ENCODE measurements at places on chromosomes 12 and 14.
A peak's percentile ranks its signal among the peaks of the same experiment; 100 is the strongest.

GRCh38 chr12:16562435-16562834 lies 43.5 kb downstream of the LMO3 start:
- no peaks in the 10 kb centered on the region for H3K27me3 ChIP-seq
- H3K36me3 ChIP-seq = no peaks in the 10 kb centered on the region
- H3K27ac ChIP-seq = no peak overlapping the region
- no peak for DNase-seq
- no peak overlapping the region for H3K4me3 ChIP-seq
- H3K4me1 ChIP-seq = no peaks in the 10 kb centered on the region

DNA sequence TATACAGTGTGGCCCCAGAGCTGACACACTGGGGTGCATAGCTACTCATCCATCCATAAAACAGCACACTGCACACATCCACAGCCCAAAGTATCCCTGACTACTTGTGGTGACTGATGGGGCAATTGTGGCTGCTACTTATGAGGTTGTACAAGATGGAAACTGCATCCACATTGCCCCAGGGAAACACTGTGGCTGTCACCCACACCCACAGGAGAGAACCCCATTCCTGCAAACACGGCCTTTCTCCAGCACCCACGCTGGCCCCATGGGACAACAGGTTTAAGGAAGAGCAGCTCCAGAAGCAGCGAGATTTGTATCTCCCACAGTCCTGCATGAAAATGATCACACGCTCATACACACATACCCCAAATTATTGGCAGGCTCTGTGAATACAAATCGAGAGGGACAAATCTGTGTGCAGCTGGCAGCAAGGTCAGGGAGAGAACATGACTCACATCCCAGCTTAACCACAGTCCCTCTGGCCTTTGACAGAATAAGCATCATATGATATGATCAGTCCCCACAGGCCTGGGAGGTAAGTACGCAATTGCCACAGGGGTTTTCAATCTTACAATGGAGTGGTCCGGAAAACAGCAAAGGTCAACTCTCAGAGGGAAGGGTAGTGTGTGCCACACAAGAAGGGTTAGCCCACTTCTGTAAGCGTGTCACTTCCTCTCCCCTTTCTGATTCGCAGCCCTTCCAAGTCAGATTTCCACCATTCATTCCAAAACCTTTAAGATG lies 61.9 kb downstream of the ESR2 start:
- H3K4me3 ChIP-seq = no peak overlapping the region
- H3K27me3 ChIP-seq = peaks cover 33% of the 10 kb centered on the region
- peak; percentile 97 for DNase-seq
- peak overlapping the region; percentile 39 for H3K27ac ChIP-seq

DNA sequence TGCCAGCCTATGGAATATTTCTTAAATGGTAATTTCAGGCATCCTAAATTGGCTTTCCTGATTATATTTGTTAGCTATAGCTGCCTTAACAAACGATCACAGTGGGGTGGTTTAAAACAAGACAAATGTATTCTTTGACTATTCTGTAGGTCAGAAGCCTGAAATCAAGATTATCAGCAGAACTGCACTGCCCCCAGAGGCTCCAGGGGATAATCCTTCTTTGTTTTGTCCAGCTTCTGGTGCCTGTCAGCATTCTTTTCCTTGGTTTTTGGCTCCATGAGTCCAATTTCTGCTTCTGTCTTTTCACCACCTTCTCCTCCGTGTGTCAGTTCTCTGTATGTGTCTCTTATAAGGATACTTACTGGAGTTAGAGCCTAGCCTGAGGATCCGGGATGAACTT lies 1282.2 kb upstream of the USP15 start:
- H3K27me3 ChIP-seq = no peaks in the 10 kb centered on the region
- H3K36me3 ChIP-seq = no peaks in the 10 kb centered on the region
- H3K27ac ChIP-seq = no peak overlapping the region
- peak; percentile 6 for DNase-seq

- no peak overlapping the region for H3K4me3 ChIP-seq
- no peaks in the 10 kb centered on the region for H3K27me3 ChIP-seq
- DNase-seq = no peak
- H3K36me3 ChIP-seq = no peaks in the 10 kb centered on the region
- peaks cover 2% of the 10 kb centered on the region for H3K4me1 ChIP-seq
Measured at GRCh38 chr12:26086936-26087335, 37.9 kb downstream of the BHLHE41 start.

- no peak overlapping the region for H3K4me3 ChIP-seq
- no peak overlapping the region for H3K27ac ChIP-seq
- DNase-seq = no peak
- no peaks in the 10 kb centered on the region for H3K27me3 ChIP-seq
- H3K4me1 ChIP-seq = peaks cover 8% of the 10 kb centered on the region
Measured at GRCh38 chr14:49947506-49947905, 54.6 kb downstream of the ARF6 start.

DNA sequence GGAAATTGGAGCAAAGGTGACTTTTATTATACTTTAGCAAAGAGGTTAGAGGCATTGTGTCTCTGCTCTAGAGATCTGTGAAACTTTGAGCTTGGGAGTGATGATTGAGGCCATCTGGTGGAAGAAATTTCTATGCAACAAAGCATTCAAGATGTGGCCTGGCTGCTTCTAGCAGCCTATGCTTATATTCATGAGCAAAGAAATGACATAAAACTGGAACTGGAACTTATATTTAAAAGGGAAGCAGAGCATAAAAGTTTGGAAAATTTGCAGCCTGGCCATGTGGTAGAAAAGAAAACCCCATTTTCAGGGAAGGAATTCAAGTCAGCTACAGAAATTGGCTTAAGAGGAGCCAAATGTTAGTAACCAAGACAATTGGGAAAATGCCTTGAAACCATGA lies 70.4 kb downstream of the SDR9C7 start:
- H3K27ac ChIP-seq = no peak overlapping the region
- H3K4me1 ChIP-seq = no peaks in the 10 kb centered on the region
- H3K4me3 ChIP-seq = no peak overlapping the region
- H3K27me3 ChIP-seq = no peaks in the 10 kb centered on the region
- no peaks in the 10 kb centered on the region for H3K36me3 ChIP-seq

DNA sequence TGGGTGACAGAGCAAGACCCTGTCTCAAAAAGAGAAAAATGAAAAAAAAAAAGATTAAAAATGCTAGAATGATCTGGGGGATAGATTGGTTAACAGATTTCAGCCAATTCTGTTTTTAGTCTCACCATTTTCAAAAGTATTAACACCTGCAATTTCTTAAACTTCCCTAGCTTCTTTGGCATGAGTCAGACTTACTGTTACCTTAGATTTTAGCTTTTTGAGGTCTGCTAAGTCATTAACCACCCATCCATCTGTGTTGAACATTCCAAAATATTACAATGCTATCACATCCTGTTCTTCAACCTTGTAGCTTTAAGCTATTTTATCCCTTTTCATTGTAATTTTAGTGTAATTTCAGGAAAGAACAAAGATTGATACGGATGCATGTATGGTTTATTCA lies 59.3 kb downstream of the PPP1R13B start:
- no peak overlapping the region for H3K4me3 ChIP-seq
- H3K36me3 ChIP-seq = no peaks in the 10 kb centered on the region
- H3K4me1 ChIP-seq = no peaks in the 10 kb centered on the region
- no peak for DNase-seq

Data from mesenchymal stem cell (in vitro differentiated cells and primary cell).